ENCODE measurements at places on chromosomes 5 and 9. TPM values are rescaled to one million over a fixed set of nuclear protein-coding genes. Genes with fewer than 3 reads are reported as not detected.

DNA sequence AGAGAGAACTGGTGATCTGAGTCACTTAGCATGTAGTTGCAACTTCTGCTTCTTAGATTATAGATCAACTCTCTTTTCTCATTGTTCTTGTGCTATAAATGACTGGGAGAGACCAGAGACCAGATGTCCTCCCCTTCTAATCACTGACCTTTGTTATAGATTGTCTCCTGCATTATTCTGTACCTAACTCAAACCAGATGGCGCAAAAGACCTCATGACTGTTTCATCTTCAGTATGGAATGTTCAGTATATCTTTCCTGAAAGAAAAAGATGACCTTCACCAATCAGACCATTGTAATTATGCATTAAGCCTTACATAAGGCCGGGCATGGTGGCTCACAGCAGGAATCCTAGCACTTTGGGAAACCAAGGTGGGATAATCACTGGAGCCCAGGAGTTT is 30.5 kb upstream of the ADAM19 start:
- DNase-seq: no peak
- no peak overlapping the region for H3K27ac ChIP-seq
- no peak overlapping the region for H3K4me3 ChIP-seq
- no peaks in the 10 kb centered on the region for H3K27me3 ChIP-seq

Gene GNA14
- not detected for total RNA-seq

DNA sequence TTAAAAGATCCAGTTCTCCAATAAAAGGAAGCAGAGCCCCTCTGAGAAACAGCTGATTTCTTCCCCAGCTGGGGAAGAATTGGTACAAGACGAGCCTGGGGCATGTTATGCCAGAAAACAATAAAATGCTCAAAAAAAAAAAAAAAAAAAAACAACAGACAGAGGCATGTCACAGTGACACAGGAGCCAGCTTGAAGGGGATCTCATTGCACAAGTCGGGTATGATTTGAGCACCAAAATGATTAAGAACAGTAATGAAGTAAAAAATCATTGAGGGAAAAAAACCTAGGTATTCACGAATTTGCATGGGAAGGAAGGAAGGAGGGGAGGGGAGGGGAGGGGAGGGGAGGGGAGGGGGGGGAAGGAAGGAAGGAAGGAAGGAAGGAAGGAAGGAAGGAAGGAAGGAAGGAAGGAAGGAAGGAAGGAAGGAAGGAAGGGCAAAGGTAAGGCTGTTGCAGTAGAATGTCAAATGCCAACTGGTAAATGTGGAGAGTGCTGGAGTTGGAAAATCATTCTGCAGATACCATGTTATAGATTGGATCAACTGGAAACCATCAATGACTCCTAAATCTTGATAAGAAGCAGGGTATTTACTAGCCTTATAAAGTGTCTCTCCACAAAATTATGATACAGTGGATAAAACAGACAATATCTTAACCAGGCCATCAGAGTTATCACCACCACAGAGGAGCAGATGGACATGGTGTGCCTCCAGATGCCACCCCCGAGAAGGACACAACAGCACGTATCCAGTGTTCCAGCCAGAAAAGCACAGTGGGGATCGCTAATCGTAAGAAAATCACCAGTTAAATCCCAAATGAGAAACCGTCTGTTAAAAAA is 7.2 kb downstream of the GNA14 start:
- H3K27me3 ChIP-seq: peaks cover 21% of the 10 kb centered on the region
- no peaks in the 10 kb centered on the region for H3K4me1 ChIP-seq
- no peak overlapping the region for H3K4me3 ChIP-seq
- no peak overlapping the region for H3K27ac ChIP-seq
- no peak for DNase-seq

DNA sequence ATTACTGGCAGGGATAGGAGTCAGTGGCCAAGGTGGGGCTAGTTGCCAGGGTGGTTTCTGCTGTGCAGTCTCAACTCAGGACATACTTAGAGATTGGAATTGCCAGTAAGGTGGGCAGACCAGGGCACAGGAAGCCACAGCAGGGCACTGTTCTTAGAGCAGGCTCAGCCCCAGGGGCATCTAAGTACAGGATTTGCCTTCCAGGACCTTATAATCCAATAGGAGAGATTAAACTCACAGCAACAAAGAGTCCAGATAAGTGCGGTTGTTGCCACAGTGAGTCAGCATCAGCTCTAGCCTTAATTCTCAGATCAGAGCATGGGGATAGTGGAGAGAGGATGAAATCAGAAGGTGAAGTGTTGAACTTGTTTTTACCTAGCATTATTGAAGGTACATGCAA is 265.8 kb upstream of the TRPC7 start:
- H3K36me3 ChIP-seq: no peaks in the 10 kb centered on the region
- no peaks in the 10 kb centered on the region for H3K27me3 ChIP-seq
- no peak overlapping the region for H3K27ac ChIP-seq
- H3K4me1 ChIP-seq: no peaks in the 10 kb centered on the region
- no peak for DNase-seq
- no peak overlapping the region for H3K4me3 ChIP-seq

Gene MRPL36
- total RNA-seq: 15.8 TPM

DNA sequence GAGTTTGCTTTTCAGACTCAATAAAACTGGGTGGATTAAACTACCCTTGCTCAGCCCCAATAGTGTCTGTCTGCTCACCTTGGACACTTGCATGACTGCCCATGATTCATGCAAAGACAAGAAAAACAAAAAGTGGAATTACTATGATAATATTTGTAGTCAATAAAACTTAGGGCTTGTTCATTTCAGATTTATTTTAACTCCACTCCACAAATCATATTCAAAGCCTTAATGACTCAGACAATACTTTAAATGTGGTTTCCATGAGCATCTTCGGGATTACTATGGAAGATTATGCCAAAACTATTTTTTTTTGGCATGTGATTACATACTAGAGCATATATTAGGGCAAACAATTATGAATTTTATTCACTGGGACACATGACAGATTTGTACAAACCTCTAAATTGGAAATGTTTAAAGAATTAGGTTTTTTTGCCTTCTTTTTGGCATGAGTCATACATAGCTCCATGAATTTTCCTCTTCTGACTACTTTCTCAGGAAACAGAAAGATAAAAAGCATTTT is 468.9 kb downstream of the ACTL7B start:
- DNase-seq: no peak
- no peaks in the 10 kb centered on the region for H3K36me3 ChIP-seq
- H3K4me3 ChIP-seq: no peak overlapping the region
- no peak overlapping the region for H3K27ac ChIP-seq

DNA sequence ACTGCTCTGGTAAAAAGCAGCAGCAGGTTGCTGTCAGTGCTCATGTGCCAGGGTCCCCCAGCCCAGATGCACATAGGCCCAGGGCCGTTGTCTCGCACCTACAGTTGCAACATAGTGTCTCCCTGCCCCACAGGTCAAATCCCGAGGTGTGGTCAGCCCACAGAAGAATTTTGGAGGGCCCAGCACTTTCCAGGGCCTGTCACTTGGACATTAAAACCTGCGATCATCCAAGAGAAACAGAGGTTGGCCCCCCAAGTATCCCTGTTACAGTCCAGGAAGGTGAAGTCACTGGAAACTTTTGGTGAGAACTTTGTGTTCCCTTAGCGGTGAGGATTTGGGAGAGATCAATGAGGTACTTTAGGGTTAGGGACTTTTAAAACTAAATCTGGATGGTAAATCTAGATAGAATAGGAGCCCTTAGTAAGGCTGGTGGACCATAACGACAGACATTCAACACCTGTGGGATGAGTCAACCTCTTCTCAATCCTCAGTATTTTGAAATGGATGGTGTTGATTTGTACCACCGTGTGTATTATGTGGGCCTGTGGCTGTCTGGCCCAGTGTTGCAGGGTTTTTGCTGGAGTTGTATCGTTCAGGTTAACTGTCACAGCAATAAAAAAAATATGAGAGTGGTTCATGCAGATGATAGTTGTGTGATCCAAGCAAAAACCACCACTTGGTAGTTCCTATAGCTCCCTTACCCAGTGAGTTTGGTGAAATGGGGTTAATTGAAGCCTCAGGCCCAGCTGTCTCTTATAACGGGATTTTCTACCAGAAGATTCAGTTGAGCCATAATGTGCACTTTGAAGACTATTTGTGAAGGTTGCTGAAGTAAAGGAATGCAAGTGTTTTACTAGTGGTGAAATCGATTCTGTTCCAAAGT is 19.2 kb downstream of the OR2S2 start:
- H3K27ac ChIP-seq: no peak overlapping the region
- no peak for DNase-seq
- no peaks in the 10 kb centered on the region for H3K27me3 ChIP-seq
- H3K36me3 ChIP-seq: no peaks in the 10 kb centered on the region

GRCh38 chr9:78601957-78602565 is 305.1 kb downstream of the PSAT1 start:
- H3K27me3 ChIP-seq: no peaks in the 10 kb centered on the region
- no peak overlapping the region for H3K4me3 ChIP-seq
- no peaks in the 10 kb centered on the region for H3K36me3 ChIP-seq
- H3K27ac ChIP-seq: no peak overlapping the region
- no peak for DNase-seq

Measured in CD4-positive, CD25-positive, alpha-beta regulatory T cell (primary cell).